Activated CD8-positive, alpha-beta memory T cell treated with anti-CD3 and anti-CD28 coated beads for 4 hours (primary cell): ENCODE measurements at places on chromosomes 16 and 17.

DNA sequence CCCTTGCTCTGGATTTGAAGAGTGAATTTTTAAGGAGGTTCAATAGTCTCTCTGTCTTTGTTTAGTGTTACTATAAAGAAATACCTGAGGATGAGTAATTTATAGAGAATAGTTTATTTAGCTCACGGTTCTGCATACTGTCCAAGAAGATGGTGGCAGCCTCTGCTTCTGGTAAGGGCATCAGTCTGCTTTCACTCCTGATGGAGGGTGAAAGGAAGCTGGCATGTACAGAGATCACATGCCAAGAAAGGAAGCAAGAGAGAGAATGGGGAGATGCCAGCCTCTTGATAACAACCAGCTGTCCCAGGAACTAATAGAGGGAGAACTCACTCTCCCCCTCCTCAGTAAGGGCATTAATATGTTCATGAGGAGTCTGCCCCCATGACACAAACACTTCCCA, 917.5 kb upstream of the GOT2 start:
- no peak for DNase-seq

- DNase-seq, result no peak
Measured at GRCh38 chr16:29974291-29975133, 844 bp downstream of the TAOK2 start.

GRCh38 chr16:89117975-89118289, 24.3 kb downstream of the ACSF3 start:
- no peak for DNase-seq

DNA sequence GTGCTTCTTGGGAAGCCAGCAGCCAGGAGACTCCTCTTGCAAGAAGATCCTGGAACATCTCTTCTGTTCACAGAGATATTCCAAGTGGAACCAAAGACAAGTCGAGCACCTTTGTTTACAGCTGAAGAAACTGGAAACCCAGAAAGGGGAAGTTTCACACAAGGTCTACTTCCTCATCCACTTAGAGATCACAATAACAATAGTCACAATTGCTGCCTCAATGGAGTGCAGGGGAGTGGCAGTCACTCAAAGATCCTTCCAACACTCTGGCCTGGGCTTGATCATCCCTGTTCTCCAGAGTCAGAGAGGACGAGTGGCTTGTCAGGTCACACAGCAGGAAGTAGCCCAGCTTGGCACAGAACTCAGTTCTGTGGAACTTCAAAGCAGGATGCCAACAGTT, 46.9 kb upstream of the SIAH1 start:
- no peak for DNase-seq

- no peak for DNase-seq
Measured at GRCh38 chr17:76241204-76241538, 878 bp upstream of the RNF157 start.
